IMR-90 (cell line): ENCODE measurements at places on chromosomes 4 and X.

DNA sequence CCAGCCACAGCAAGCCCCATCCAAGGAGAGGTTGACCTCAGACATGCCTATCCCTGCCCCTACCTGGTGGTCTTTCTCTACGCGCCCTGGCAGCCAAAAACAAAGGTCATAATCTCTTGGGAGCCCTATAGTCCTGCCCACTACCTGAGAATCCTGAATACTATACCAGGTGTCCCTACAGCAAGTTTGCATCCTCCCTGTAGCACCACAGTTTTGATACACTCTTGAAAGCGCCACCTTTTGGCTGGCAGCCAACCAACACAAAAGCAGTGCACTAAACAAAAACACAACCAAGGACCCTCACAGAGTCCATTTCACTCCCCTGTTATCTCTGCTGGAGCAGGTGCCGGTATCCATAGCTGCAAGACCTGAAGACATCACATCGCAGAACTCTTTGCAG is 523.8 kb upstream of the CPEB2 start:
- H3K27ac ChIP-seq = no peak overlapping the region
- DNase-seq = no peak
- no peak overlapping the region for H3K4me3 ChIP-seq
- no peaks in the 10 kb centered on the region for H3K4me1 ChIP-seq
- H3K36me3 ChIP-seq = no peaks in the 10 kb centered on the region

DNA sequence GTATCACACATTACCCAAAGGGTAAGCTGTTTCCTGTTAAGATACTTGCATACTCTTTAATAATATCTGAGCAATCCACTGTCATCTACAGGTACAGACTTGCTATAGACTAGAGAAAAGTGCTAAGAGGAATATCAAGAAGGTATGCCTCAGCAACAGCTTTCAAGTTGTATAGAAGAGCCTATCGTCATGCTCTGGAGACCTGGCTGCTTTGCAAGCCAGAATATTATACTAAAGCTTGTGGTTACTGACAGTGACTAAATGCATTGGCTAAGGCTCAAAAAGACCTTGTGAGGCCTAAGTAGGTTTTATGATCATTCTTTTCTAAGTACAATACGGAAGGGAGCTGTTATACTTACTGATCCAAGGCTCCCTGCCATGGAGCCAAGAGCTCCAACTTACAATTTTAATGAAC is 11.3 kb downstream of the LAMP2 start:
- H3K4me1 ChIP-seq = no peaks in the 10 kb centered on the region
- H3K27ac ChIP-seq = no peak overlapping the region
- peaks cover 3% of the 10 kb centered on the region; the same call in 1 of the 2 replicates for H3K36me3 ChIP-seq
- H3K27me3 ChIP-seq = no peaks in the 10 kb centered on the region

- H3K27ac ChIP-seq = no peak overlapping the region
- no peaks in the 10 kb centered on the region for H3K27me3 ChIP-seq
- H3K4me3 ChIP-seq = no peak overlapping the region
These were observed 521.6 kb upstream of the SLIT2 start for GRCh38 chr4:19729886-19730651.

- peaks cover 12% of the 10 kb centered on the region for H3K4me1 ChIP-seq
- H3K36me3 ChIP-seq = no peaks in the 10 kb centered on the region
- H3K27ac ChIP-seq = peak overlapping the region; percentile 88
- H3K27me3 ChIP-seq = no peaks in the 10 kb centered on the region
These were observed 14.7 kb downstream of the CHST7 start for GRCh38 chrX:46588263-46588662.

DNA sequence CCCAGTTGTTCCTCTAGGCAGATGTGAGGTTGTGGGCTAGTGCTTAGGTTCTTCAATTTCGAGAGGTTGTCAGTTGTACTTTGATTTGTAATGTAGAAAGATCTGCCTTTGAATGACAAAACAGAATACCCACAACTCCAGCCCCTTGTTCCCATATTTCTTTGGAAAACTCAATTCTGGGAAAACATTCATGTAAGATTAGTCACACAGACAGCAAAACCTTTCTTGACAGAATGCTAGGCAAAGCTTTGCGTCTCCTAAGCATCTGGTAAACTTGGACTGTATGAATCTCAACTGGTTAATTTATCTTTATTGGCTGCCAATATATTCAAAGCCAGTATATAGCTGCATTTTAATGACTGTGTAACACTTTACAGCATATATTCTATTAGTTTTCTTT is 34.9 kb downstream of the NOCT start:
- H3K4me1 ChIP-seq = peaks cover 6% of the 10 kb centered on the region
- peaks cover 7% of the 10 kb centered on the region for H3K36me3 ChIP-seq
- H3K4me3 ChIP-seq = no peak overlapping the region

GRCh38 chrX:94216738-94217137 is 542.7 kb downstream of the FAM133A start:
- H3K4me1 ChIP-seq = no peaks in the 10 kb centered on the region
- no peak overlapping the region for H3K4me3 ChIP-seq
- no peaks in the 10 kb centered on the region for H3K27me3 ChIP-seq
- no peak overlapping the region for H3K27ac ChIP-seq

- peak within 1 kb of the TSS; percentile 84 for H3K4me3 ChIP-seq
- peak; percentile 40 for DNase-seq
- peaks cover 2% of the 10 kb centered on the region; the same call in 1 of the 2 replicates for H3K4me1 ChIP-seq
- H3K27ac ChIP-seq = peak within 1 kb of the TSS; percentile 53
- no peaks in the 10 kb centered on the region for H3K36me3 ChIP-seq
These were observed at the start of gene CXCL3 for GRCh38 chr4:74038425-74039314. Gene CXCL3, minus strand, starts transcription at chr4:74038689. Its CDS starts 78 bp downstream, at chr4:74038611.

GRCh38 chrX:23926015-23926414 is 18.2 kb downstream of the CXorf58 start:
- no peaks in the 10 kb centered on the region for H3K27me3 ChIP-seq
- no peak overlapping the region for H3K4me3 ChIP-seq
- no peak overlapping the region for H3K27ac ChIP-seq
- H3K36me3 ChIP-seq = no peaks in the 10 kb centered on the region

DNA sequence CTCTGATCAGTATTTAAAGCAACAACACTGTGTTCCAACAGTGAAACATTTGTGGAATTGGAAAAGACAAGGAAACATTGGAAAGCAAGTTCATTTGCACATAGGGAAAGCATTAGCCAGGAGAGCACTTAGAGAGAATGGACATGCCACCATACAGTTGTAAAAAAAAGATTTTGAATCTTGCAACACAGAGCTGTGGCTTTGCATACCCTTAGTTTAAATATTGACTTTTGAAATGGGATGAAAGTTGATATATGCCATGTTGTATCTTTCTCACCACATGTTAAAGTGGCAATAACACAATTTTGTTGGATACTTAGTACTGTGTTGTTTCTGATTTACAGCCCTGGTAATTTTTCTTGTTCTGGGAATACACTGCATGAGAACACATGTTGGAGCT is 208.1 kb downstream of the BMPR1B start:
- H3K36me3 ChIP-seq = no peaks in the 10 kb centered on the region
- H3K27ac ChIP-seq = no peak overlapping the region
- no peak overlapping the region for H3K4me3 ChIP-seq
- H3K4me1 ChIP-seq = no peaks in the 10 kb centered on the region
- H3K27me3 ChIP-seq = no peaks in the 10 kb centered on the region

DNA sequence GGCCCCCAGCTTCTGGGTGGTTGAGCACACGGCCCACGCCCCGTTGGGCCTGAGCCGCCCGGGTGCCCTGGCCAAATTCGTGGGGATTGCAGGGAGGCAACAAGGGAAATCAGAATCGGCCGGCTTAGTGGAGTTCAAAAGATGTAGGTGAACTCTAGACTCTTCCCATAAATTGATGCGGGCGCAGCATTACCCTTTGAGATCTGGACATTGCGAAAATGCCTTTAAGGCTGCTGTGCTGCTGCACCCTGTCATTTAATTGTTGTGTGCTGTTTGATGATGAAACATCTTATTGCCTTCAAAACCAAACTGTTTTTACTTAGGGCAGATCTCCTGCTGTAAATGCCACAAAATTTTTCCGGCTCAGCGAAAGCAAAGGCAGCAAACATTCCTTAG is 409 bp upstream of the MPP1 start:
- peaks cover 6% of the 10 kb centered on the region for H3K4me1 ChIP-seq
- H3K27me3 ChIP-seq = no peaks in the 10 kb centered on the region
- no peaks in the 10 kb centered on the region for H3K36me3 ChIP-seq
- DNase-seq = peak; percentile 21
- H3K4me3 ChIP-seq = peak overlapping the region; percentile 59
- H3K27ac ChIP-seq = peak overlapping the region; percentile 65

GRCh38 chr4:172838111-172838510 is 330.5 kb upstream of the GALNT7 start:
- H3K27ac ChIP-seq = no peak overlapping the region
- H3K27me3 ChIP-seq = no peaks in the 10 kb centered on the region
- no peaks in the 10 kb centered on the region for H3K36me3 ChIP-seq
- no peak overlapping the region for H3K4me3 ChIP-seq
- no peak for DNase-seq
- peaks cover 3% of the 10 kb centered on the region; the same call in 1 of the 2 replicates for H3K4me1 ChIP-seq

- no peak overlapping the region for H3K27ac ChIP-seq
- DNase-seq = no peak
- H3K36me3 ChIP-seq = peaks cover 3% of the 10 kb centered on the region; the same call in 1 of the 2 replicates
- no peaks in the 10 kb centered on the region for H3K4me1 ChIP-seq
- H3K27me3 ChIP-seq = no peaks in the 10 kb centered on the region
- no peak overlapping the region for H3K4me3 ChIP-seq
These were observed 71.0 kb downstream of the RELL1 start for GRCh38 chr4:37615059-37615719.

DNA sequence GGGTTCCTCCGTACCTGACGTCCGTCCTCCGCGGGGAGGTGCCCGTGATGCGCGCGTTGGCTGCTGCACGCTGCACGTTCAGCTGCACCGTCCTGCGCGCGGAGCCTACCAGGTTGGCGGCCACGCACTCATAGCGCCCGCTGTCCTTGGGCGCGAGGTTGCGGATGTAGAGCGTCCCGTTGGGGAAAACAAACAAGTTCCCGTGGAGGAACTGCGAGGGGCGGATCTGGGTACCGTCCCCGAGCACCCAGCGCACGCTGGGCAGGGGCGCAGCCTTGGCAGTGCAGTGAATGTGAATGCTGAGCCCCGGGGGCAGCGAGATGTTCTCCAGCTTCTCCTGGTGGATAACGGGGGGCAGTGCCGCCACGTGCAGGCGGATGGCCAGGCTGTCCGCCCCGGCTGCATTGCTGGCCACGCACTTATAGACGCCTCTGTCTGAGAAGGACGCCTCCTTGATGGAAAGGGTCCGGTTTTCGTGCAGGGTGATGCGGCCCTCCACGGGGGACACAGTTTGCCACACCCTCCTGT is 29.2 kb downstream of the MXRA5 start:
- no peak overlapping the region for H3K4me3 ChIP-seq
- H3K4me1 ChIP-seq = no peaks in the 10 kb centered on the region
- DNase-seq = no peak
- H3K27ac ChIP-seq = no peak overlapping the region

- H3K36me3 ChIP-seq = peaks cover 24% of the 10 kb centered on the region
- DNase-seq = peak; percentile 94
- no peak overlapping the region for H3K4me3 ChIP-seq
- no peaks in the 10 kb centered on the region for H3K27me3 ChIP-seq
These were observed 69.8 kb downstream of the CCKAR start for GRCh38 chr4:26420438-26420837.

GRCh38 chr4:11014199-11014598 is 329.6 kb upstream of the CLNK start:
- no peak for DNase-seq
- no peak overlapping the region for H3K27ac ChIP-seq
- no peak overlapping the region for H3K4me3 ChIP-seq

- no peak overlapping the region for H3K27ac ChIP-seq
- no peaks in the 10 kb centered on the region for H3K4me1 ChIP-seq
- H3K36me3 ChIP-seq = no peaks in the 10 kb centered on the region
- no peak for DNase-seq
These were observed 472.6 kb upstream of the CPEB2 start for GRCh38 chr4:14529653-14530052.

DNA sequence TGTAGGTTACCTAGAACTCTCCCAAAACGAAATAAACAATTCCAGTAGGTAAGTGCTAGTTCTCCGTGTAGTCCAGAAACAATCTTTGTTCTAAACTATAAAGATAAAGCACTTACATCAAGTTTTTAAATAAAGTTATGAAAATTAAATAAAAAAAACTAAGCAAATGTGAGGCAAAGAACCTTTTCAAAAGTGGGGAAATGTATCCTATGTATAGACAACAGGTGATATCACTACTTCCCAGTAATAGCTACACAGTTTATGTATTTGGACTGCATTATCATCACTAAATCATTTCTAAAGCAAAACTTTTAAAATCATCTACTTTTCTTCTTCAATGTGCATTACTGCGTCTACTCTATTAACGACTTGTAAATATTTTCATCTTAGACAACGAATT is 2.0 kb downstream of the YTHDC1 start:
- no peak for DNase-seq
- H3K27ac ChIP-seq = no peak overlapping the region
- peaks cover 3% of the 10 kb centered on the region for H3K4me1 ChIP-seq
- no peaks in the 10 kb centered on the region for H3K27me3 ChIP-seq
- peak overlapping the region; percentile 78 for H3K4me3 ChIP-seq

GRCh38 chr4:33537527-33537926 is 2706.8 kb downstream of the ARAP2 start:
- no peak for DNase-seq
- no peaks in the 10 kb centered on the region for H3K27me3 ChIP-seq
- no peaks in the 10 kb centered on the region for H3K36me3 ChIP-seq
- no peaks in the 10 kb centered on the region for H3K4me1 ChIP-seq

GRCh38 chrX:148024425-148025148 is 43.5 kb downstream of the FMR1NB start:
- H3K27ac ChIP-seq = no peak overlapping the region
- no peaks in the 10 kb centered on the region for H3K36me3 ChIP-seq
- no peak overlapping the region for H3K4me3 ChIP-seq
- no peaks in the 10 kb centered on the region for H3K4me1 ChIP-seq
- DNase-seq = no peak

DNA sequence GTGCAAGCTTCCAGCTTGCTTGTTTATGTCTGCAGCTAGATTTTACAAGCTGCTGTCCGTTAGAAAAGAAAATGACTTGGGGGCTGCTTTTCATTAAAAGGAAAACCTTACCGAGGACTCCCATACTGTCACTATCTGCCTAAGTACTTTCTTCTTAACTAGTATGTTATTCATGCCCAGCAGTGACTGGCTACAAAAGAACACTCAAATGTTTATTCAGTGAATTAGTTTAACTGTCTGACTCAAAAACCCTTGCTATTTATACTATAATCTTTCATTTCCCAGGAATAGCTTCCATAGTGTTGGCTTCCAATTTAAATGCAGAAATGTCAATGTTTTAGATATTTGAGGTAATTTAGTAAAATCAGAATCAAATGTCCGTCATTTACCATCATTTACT is 164.9 kb downstream of the DTHD1 start:
- H3K27ac ChIP-seq = no peak overlapping the region
- H3K27me3 ChIP-seq = no peaks in the 10 kb centered on the region
- DNase-seq = no peak
- no peak overlapping the region for H3K4me3 ChIP-seq
- no peaks in the 10 kb centered on the region for H3K36me3 ChIP-seq
- H3K4me1 ChIP-seq = no peaks in the 10 kb centered on the region

DNA sequence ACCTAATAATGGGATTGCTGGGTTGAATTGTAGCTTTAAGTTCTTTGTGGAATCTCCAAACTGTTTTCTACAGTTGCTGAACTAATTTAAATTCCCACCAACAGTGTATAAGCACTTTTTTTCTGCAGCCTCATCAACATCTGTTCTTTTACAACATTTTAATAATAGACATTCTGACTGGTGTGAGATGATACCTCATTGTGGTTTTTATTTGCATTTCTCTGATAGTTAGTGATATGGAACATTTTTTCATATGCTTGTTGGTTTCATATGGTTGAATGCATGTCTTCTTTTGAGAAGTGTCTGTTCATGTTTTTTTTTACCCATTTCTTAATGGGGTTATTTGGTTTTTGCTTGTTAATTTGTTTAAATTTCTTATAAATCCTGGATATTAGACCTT is 1718.9 kb downstream of the C4orf33 start:
- no peaks in the 10 kb centered on the region for H3K4me1 ChIP-seq
- no peak for DNase-seq
- no peaks in the 10 kb centered on the region for H3K27me3 ChIP-seq
- H3K27ac ChIP-seq = no peak overlapping the region
- no peaks in the 10 kb centered on the region for H3K36me3 ChIP-seq
- no peak overlapping the region for H3K4me3 ChIP-seq
